ENCODE measurements at places on chromosomes 3 and 15.

DNA sequence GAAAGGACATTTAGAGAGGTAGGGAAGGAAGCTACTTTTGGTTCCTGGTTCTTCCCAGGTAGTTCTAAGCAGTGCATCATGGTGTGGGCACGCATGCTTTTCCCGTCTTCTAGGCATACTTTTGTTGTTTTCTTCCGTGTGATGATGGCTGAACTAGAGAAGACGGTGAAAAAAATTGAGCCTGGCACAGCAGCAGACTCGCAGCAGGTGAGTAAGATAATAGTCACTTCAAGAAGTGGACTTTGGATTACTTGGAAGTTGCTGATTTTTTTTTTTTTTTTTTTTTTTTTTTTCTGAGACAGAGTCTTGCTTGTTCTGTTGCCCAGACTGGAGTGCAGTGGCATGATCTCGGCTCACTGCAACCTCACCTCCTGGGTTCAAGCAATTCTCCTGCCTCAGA lies 17.9 kb downstream of the FANCD2OS start:
- no peak for DNase-seq

DNA sequence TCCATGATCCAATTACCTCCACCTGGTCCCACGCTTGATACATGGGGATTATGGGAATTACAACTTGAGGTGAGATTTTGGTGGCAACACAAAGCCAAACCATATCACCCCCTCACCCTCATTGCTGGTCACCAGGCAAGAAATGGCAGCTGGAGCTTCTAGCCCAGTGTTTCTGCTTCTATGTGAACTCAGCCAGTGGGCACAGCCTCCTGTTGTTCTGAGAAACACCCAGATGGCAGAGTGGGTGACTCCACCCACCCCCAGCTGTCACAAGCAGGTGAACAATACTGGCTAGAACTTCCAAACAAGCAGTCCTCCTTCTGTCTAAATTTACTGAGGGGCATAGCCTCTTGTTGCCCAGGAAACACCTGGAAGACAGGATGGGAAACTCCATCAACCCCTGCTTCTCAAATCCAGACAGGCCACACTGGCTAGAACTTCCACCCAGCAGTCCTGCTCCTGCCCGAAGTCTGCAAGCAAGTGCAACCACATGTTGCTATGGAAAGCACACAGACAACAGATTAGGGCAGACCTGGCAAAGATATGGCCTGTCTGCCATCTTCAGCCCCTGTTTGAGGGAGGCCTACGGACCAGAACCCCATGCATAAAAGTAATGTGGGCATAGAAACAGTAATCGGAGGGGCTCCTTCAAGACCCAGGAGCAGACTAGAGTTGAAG lies 114.1 kb downstream of the DTWD1 start:
- DNase-seq = no peak

- DNase-seq = no peak
Observed at GRCh38 chr15:29040370-29040751, 154.6 kb downstream of the APBA2 start.

DNA sequence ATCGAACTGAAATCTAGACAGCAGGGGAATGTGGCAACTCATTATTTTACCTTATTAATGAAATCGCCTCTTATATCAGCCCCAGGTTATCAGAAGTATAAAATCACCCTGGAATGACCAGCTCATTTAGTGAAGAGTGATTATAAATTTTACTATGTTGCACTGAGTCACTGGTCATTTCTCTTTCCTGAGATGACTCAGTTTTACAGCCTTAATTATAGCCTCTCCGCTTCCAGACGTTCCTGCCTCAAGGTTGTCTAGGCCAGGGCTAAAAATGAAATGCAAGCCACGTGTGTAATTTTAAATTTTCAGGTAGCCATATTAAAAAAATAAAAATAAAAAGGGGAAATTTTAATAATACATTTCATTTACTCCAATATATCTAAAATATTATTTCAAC lies 33.3 kb downstream of the DET1 start:
- DNase-seq = no peak

GRCh38 chr3:107919239-107919638 lies 171.6 kb downstream of the CD47 start:
- no peak for DNase-seq

GRCh38 chr3:10940106-10940505 lies 52.4 kb upstream of the SLC6A1 start:
- no peak for DNase-seq

- DNase-seq = no peak
Observed at GRCh38 chr3:29186131-29186599, 94.7 kb upstream of the RBMS3 start.

DNA sequence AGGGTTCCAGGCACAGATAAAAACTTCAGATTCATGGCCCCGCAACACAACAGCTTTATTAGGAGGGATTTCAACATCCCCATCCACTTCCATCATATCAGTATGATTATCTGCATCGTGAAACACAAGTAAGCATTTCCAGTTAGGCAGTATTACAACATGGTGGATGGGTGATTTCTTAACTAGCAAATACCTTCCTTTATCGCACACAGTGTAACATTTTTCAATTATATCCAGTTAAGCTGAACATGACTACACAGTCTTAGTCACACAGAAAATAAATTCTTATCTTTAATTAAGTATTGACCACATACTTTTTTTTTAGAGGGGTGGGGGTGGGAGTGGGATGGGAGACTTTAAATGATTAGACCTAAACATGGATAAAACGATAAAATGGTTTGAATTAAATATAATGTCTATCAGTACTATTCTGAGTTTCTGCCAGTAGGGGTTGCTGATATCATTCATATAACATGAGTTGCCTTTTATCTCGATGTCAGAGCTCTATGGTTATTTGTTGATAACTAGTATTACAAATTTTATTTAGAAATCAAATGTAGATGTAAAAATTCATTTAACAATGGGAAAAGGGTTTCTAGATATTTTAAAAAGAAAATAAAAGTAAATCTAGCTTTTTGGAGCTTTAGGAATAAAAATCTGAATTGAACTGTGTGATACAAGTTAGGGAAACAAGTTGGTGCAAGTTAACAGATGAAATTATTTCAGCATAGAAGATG lies 146.6 kb downstream of the TBL1XR1 start:
- DNase-seq = no peak

GRCh38 chr3:62667714-62668113 lies 207.5 kb downstream of the CADPS start:
- peak; percentile 18 for DNase-seq

DNA sequence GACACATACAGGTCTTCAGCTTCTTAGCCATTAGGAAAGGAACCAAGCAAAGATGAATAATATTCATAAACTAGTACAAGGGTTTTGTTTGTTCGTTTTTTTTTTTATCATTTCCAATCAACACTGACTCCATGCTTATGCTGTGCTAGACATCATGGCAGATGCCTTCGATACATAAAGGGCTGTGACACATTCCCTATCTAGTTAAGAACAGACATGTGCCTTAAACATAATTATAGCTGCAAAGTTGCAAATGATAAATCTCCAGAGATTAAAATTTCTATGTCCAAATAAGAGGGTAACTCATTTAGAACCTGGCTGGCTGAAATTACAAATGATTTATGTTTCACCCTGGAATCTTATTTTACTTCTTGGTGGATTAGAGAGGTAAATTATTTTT lies 386.4 kb downstream of the LSAMP start:
- DNase-seq = no peak

DNA sequence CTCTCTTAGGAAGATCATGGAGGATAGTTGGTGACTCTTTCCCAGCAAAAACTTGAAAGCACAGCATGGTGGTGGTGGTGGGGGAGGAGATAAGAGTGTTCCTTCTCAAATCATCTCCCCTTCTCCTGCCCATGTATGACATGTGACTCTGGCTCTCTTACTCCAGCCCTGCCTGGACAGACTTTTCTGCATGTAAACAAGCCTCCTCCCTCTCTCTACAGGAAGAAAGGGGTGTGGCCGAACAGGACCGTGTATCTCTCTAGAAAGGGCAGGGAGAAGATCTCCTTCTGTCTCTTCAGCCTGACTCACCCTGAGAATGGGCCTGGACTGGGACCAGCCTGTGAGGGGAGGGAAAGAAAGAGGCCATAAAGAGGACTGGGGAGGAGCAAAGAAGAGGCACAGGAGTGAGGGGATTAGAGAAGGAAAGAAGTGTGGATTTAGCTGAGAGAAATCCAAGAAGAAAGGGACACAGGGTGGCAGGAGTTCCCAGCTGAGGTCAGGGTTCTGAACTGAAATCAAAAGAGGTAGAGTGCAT lies 1.5 kb downstream of the CELF6 start:
- DNase-seq = no peak

DNA sequence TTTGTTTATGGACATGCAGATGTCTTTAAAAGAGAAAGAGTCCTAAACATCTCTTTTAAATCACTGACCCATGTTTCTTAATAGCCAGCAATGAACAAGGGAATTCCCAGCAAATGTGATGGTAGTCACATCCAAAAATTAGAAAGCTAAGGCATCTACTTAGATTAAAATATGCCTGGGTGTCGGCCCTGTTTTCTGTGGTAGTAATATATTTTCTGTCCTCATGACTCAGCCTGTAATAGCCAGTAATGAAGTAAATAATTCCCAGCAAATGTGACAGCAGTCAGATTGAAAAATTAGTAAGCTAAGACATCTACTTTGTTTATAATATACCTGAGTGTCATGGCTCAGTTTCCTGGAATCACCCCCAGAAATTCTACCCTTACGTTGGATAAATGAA lies 60.6 kb upstream of the MYRIP start:
- DNase-seq = no peak

GRCh38 chr15:44620081-44620480 lies 43.4 kb downstream of the SPG11 start:
- no peak for DNase-seq

GRCh38 chr3:134460965-134461364 lies 24.8 kb downstream of the ANAPC13 start:
- no peak for DNase-seq

GRCh38 chr3:59816312-59816711 lies 766.5 kb upstream of the CFAP20DC start:
- DNase-seq = no peak

DNA sequence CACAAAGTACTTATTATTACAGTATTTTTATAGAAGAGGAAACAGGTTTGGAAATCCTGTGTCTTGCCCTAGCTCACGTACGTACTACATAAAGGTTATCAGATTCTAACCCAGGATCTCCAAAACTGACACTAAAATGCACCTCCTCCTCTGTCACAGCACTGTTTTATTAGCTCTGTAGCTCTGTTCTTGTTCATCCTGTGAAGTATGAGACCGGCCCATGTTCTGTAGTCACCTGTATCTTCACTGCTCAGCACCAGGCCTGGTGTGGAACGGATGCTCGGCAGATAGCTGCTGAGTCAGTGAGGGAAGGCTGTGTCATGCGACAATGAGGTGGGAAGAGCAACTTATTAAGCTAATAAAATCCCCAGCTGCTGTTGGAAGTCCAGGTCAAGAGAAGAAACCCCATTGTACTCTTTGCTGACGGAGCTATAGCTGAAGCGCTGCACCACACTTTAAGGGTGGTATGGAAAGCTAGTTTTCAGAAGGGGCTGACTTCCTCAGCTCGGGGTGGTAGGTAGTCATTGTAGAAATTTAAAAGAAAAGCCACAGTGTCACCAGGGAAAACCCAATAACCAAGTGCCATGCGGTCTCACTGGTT lies 22.8 kb downstream of the BCL2A1 start:
- no peak for DNase-seq

- DNase-seq = no peak
Observed at GRCh38 chr3:33401781-33402180, 38.4 kb downstream of the UBP1 start.

GRCh38 chr3:25985621-25986020 lies 195.7 kb downstream of the OXSM start:
- no peak for DNase-seq

DNA sequence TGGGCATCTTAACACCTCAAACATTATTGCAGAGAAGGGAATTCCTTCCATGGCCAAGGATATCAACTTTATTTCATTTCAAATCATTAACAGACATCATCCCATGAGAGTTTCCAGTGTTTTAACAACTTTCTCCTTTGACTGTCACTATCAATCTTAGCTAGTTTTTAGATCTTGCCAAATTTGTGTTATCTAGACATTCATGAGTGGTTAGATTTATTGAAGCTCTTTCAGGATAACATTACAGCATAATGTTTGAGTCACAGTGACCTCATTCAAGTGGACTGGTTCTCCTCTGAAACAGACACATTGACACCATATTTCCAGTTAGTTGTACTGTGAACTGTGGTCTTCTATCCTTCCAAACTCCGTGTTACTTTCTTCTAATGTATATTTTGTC lies 8.6 kb upstream of the TNFAIP8L3 start:
- DNase-seq = no peak

DNA sequence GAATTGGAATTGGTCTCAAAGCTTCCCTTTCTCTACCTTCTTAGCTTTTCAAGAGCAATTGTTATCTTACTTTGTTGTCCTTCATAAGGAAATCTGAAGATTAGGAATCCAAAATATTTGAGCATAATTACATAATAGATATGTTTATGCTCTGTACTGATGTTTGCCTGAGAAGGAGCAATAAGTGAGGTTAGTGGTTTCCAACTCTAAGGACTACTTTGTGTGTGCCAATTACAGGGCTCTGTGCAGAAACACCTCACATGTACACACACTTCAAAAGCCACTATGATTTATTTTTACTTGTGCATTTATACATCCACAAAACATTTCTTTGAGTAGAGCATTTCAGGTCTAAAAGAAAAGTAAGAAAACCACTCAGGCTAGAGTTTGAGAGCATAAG lies 49.9 kb downstream of the MME start:
- no peak for DNase-seq

- no peak for DNase-seq
Observed at GRCh38 chr15:75437721-75438120, 13.8 kb downstream of the SIN3A start.

DNA sequence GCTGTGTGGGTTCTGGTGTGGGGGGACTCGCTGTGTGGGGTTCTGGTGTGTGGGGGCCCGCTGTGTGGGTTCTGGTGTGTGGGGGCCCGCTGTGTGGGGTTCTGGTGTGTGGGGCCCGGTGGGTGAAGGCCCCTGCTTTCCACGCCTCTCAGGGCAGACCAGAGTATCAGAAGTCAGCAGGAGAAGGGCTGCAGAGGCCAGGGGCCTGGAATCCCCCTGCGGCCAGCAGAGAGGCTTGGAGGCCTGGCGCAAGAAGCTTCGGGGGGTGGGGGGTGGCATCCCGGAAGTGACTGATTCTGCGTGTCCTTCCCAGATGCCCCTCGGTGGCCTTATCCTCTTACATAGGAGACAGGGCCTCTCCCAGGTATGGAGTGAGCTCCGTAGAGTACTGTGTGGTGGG lies 37.4 kb downstream of the TNK2 start:
- DNase-seq = no peak

DNA sequence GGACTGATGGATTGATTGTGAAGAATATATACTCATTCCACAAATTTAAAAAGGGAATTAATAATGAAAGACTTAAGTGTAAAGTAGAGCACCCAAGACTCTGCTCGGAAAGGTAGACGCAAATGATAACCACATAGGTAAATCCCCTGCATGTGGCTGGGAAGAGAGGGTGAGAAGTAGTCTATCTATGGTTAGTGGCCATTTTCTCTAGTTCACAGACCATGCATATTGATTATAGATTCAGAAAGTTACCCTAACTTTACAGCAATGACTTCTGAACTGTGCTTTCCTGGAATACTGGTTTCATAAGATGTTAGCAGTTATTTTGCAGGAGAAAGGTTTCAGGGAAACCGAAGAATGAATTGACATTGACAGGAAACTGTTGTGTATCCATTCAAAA lies 51.7 kb downstream of the CASR start:
- DNase-seq = no peak

GRCh38 chr3:169060037-169060436 lies 603.5 kb downstream of the MECOM start:
- no peak for DNase-seq

Data from endothelial cell (in vitro differentiated cells).